ENCODE measurements at places on chromosomes 6 and 20.

DNA sequence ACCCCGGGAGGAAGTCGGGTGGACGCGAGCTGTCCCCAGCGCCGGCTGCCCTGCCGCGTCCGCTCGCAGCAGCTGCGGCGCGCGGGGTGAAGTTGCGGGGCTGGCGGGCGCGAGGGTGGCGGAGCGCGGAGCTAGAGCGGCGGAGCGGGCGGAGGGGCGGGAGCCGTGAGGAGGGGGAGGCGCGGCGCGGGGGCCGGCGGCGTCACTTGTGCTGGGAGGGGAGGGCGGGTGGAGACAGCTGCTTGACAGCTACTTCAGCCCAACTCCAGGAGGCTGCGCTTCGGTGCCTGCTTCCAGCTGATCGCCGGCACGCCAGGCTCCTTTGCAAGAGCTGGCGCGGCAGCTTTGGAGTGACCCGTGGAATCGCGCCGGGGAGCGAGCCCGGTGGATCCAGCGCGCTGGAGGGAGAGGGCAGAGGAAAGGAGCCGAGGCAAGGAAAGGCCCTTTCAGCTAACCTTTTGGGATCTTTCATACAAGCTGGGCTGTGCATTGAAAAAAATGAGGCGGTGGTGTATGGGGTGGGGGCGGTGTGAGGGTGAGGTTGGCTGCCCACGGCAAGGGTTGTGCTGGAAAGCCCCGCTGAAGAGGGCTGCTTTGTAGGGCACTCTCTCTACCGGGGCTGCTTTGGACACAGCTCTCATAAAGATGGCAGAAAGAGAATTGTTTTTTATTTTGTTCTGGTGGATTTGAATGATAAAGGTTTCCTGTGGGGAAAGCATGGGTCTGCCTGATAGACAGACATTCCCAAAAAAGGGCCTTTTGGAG lies 24.6 kb downstream of the RIPOR2 start:
- DNase-seq, result no peak

- DNase-seq, result no peak
Observed at GRCh38 chr6:41914343-41914742, 6.6 kb downstream of the MED20 start.

DNA sequence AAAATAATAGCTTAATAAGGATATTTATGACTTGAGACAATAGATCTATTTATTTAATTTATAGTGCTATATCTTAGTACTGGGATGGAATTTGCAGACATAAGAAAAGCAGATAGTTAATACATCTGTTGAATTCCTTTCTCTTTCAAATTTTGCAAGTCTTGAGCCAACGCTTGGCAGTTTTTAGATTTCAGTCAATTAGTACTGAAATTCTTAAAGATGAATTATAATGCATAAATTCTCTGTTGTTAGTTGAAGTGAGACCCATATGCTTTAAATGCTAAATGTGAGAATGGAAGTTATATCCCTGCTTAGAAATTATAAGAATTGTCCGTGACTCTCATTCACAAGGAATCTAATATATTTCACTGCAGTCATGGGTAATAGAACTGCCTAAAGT lies 225.1 kb upstream of the ADGRB3 start:
- DNase-seq, result no peak

DNA sequence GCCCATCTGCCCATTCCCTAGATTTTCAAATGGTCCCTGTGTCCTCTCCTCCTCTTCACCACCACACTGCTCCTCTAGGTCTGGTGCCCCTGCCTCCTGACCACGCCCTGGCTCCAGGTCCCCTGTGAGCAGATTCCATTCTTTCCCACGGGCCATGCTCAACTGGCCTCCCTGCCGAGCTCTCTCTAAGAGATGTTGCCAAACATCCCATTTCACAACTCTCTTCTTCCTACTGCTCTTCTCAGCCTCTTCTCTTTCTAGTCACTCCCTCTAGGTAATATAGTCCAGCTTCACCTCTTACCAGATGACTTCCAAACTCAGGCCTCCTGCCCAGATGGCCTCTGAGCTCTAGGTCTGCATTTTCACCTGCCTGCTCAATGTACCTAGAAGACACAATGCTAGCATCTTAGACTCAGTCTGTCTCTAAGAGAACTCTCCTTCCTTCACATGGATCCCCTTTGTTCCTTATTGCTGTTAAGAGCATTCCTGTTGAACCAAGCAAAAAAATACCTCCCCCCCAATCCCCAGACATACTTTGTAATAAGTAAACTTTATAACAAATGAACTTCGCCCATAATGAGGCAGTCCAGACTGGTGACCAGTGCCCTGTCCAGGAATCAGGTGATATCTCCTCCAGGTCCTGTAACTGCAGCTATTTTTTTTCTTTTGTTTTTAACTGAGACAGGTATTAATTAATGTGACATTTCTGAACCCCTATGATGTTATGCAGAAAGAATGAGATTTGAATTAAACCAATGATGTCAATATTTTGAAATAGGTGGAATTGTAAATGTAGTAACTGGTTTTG lies 79.0 kb downstream of the LYRM4 start:
- DNase-seq, result no peak

GRCh38 chr6:3977875-3978711 lies 100.8 kb downstream of the FAM217A start:
- no peak for DNase-seq

DNA sequence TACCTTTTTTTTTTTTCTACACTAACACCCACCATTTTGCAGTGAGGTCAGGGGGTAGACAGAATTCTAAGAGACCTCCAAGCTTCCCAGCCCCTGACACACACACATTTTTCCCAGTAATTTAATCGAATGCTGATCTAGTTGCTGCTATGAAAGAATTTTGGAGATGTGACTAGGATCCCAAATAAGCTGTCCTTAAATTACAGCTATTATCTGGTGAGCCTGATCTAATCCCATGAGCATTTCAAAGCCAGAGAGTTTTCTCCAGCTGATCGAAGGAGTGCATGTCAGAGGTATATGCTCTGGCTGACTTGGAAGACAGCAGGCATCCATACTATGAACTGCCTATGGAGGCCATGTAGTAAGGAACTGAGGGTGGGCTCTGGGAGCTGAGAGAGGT lies 503.8 kb upstream of the MARCKS start:
- DNase-seq, result no peak

- no peak for DNase-seq
Observed at GRCh38 chr6:167934426-167934864, 63.0 kb upstream of the KIF25 start.

DNA sequence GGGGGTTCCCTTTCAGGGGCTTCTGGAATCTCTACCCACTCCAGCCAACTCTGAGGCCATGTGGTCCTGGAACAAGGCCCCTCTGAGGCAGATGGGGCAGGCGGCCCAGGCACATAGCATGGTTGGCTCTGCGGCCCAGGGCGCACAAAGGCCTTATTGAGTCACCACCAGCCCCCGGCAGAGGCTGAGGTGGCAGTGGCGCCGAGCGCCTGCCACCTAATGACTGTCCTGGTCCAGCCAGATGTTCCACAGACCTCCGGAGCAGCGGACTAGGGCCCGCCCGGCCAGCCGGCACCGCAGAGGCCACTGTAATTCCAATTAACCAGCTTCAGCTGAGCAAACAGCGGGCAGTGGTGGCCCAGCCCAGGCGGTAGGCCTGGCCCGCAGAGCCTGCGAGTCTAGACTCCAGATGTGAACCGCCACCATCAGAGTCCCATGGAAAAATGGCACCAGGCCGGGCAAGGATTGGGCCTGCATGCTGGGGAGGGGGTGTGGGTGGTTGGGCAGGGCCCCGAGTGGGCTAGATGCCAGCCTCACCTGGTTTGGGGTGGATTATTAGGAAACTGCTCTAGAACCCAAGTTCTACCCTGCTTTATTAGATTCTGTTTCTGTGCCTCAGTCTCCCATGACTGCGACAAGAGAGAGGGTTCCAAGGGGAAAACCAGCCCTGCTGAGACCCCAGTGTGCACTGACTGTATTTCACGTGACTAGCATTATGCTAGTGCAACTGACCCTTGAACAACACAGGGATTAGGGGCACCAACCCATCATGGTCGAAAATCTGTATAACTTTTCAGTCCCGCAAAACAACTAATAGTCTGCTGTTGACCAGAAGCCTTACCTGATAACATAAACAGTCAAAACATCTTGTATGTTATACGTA lies 34.1 kb upstream of the ID1 start:
- DNase-seq, result no peak

DNA sequence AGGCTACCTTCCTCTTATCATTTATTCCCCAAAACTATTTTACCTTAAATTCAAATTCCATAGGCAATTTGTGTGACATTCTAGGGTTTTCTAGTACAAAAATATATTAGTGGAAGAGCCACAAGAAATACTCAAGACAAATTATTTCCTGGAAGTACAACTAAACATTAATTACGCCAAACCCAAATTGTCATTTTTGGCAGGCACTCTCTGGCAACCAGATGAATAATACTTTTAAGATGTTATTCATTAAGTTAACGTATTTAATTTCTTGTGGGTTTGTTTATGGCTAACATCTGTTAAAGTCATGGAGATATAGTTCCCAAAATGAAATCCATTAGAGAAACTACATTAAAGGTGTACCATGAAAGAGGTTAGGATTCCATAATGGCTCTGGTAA lies 40.5 kb downstream of the HMGN3 start:
- no peak for DNase-seq

DNA sequence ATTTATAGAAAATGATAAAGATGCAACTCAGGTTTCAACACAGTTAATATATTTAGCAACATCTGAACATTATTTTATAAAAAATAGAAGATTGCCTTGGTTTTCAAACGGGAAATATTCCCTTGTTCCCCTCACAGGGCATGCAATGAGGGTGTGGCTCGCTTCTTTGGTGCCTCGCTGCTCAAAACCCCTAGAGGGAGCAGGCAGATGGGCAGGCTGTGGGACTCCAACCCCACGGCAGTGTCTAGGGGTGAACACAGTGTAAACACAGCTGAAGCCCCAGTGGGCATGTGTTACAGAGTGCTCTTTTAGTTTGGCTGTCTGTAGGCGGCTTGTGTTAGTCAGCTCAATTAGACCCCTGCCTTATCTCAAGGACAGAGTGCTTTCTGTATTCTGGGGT lies 560.8 kb upstream of the IMPG1 start:
- DNase-seq, result no peak

GRCh38 chr6:19999319-20000191 lies 162.4 kb downstream of the ID4 start:
- DNase-seq, result no peak

- DNase-seq, result no peak
Observed at GRCh38 chr6:6645261-6645917, 56.9 kb downstream of the LY86 start.

DNA sequence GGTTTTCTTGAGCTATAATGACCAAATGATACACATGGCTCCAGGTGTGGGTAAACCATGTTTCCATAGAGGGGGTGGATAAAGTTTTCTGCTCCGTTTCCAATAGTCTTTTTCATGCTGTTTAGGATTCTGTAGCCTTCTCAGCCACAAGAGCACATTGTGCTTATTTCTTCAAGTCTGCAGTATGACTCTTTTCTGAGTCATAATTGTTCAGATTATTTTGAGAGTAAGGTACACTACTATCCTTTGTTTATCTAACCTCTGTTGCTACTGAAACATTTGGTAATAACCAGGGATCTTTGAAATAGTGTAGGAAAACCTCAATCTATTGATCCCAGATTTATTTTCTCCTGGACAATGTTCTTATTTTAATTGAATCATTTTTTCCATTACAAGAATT lies 247.9 kb upstream of the BMP2 start:
- no peak for DNase-seq

DNA sequence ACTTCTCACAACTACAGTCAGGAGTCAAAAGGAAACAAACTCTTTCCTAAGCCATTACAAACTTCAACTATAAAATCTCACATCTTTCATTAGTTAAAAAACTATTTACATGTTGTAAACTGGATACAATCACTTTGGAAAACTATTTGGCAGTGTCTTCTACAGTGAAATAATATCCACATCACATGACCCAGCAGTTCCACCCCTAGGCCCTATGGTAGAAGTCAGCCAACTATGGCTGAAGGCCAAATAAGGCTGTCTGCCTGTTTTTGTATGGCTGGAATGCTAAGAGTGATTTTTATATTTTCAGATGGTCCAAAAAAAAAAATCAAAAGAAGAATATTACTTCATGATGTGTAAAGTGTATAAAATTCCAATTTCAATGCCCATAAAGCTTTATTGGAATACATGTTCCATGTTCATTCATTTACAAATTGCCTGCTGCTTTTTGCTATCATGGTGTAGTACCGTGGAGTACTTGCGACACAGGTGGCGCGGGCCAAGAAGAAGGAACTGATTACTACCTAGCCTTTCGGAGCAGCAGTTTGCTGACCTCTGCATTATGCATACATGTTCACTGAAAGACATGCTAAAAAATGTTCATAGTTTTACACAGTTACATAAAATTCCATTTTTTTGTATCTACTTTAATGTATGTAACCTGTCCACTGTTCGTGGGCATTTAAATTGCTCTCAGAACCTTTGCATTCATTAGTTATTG lies 129.0 kb downstream of the KIF16B start:
- DNase-seq, result no peak

DNA sequence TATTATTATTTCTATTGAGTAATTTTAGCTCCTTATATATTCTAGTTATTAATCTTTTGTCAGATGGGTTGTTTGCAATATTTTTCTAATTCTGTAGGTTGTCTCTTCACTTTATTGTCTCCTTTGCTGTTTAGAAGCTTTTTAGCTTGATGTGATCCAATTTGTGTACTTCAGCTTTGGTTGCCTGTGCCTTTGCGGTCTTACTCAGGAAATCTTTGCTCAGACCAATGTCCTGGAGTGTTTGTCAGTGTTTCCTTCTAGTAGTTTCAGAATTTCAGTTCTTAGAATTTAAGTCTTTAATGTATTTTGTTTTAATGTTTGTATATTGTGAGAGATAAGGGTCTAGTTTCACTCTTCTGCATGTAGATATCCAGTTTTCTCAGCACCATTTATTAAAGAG lies 916.0 kb upstream of the EYS start:
- no peak for DNase-seq

GRCh38 chr6:147684906-147685305 lies 176.4 kb downstream of the SAMD5 start:
- DNase-seq, result no peak

GRCh38 chr20:44967207-44967807 lies 995 bp downstream of the STK4 start:
- no peak for DNase-seq

GRCh38 chr6:154226461-154226860 lies 130.1 kb downstream of the IPCEF1 start:
- DNase-seq, result no peak

- no peak for DNase-seq
Observed at GRCh38 chr20:46182276-46183200, 64.4 kb downstream of the CD40 start.

DNA sequence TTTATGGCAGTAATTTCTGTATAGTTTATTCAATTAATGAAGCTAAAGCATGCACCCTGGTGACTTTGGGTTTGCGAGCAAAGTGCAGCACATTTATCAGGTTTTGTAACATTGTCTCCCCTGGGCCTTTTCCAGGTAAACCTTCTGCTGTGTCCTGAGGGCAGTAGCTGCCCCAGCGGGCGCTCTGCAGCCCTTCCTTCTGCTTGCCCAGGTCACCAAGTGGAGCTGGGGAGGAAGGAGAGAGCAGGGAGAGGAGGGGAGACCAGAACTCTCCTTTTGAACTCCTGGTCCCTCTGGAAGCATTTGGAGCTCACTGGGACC lies 145.6 kb downstream of the DLL1 start:
- no peak for DNase-seq

- DNase-seq, result no peak
Observed at GRCh38 chr6:65052626-65053025, 654.4 kb downstream of the EYS start.

GRCh38 chr6:84227044-84227433 lies 404 bp downstream of the CEP162 start:
- DNase-seq, result no peak

- DNase-seq, result no peak
Observed at GRCh38 chr6:32234934-32235333, 11.1 kb upstream of the NOTCH4 start.

- DNase-seq, result no peak
Observed at GRCh38 chr20:56624786-56625681, 4.1 kb upstream of the TFAP2C start.

Data from esophagus squamous epithelium (tissue), 5 donors.